ENCODE measurements at places on chromosomes 5 and 9.
A peak's percentile ranks its signal among the peaks of the same experiment; 100 is the strongest.

GRCh38 chr5:54087436-54087835 lies 222.9 kb downstream of the ARL15 start:
- DNase-seq: no peak

- DNase-seq: no peak
These were observed 28.2 kb upstream of the ORM1 start for GRCh38 chr9:114294664-114295063.

DNA sequence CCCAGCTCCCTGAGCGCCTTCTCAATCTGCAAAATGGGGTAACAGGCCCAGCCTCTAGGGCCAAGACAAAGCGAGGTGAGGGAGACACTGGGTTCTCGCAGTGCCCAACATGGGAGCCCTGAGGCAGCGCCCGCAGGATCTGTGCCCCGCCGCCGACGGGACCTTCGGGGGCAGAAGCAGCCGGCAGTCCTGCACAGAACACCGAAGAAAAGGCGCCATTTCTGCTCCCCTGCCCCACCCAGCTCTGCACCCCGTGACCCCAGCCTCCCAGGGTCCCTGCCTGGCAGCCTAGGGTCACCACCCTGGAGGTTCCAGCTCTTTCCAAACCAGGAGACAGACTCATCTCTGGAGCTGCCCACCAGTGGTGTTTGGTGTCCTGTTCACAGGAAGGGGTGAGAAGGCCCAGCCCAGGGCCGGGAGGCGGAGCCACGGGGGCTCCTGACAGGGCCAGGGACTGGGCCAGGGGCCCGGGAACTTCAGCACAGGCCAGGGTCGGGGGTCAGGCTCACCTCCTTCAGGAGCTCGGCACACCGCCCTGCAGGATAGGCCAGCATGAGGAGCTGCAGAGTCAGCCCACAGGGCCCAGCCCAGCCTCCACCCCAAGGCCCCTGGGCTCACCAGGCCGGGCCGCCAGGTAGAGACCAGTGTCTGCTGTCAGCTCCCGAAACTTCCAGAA lies 3.3 kb downstream of the LCN8 start:
- DNase-seq: no peak

GRCh38 chr5:120532835-120533234 lies 68.7 kb downstream of the PRR16 start:
- no peak for DNase-seq

DNA sequence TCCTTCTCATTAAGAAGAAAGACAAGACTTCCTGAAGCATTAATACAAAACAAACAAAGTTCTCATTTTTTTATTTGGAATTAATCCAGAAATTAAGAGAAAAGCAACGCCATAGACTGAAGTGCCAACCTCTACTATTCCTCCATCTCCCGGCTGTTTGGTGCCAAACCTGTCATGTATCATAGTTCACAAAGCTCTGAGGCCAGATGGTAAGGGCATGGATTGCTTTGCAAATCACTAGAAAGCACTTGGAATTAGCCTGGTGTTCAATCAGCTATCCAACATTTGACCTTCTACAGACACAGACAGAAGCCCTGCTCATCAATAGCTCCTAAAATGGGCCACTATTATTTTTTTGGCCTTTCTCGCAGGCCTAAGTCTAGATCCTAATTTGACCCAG lies 33.8 kb downstream of the HTR1A start:
- DNase-seq: no peak

- DNase-seq: no peak
These were observed 5.5 kb upstream of the STOML2 start for GRCh38 chr9:35108461-35108860.

GRCh38 chr5:68216245-68217046 lies 890 bp downstream of the PIK3R1 start:
- DNase-seq: no peak

DNA sequence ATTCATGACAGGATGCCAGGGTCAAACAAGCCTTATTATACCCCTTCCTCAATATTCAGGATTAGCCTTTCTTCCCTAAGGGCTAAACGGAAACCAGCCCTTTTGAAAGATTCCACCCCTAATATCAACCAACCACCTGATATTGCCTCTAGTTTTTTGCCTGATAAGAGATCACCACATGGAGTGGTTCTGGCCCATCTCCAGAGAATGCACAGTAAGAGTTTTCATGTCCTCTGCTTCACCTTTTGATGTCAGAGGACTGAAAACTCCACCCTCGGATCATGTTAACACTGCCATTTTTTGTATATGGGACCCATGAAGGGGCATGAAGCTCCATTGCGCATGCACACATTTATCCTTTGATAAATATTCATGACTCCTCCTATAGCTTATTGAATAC lies 5.8 kb upstream of the LNPEP start:
- no peak for DNase-seq

- DNase-seq: no peak
These were observed 38.5 kb downstream of the DDX31 start for GRCh38 chr9:132631280-132631679.

GRCh38 chr5:143393524-143393923 lies 10.0 kb downstream of the NR3C1 start:
- DNase-seq: no peak

DNA sequence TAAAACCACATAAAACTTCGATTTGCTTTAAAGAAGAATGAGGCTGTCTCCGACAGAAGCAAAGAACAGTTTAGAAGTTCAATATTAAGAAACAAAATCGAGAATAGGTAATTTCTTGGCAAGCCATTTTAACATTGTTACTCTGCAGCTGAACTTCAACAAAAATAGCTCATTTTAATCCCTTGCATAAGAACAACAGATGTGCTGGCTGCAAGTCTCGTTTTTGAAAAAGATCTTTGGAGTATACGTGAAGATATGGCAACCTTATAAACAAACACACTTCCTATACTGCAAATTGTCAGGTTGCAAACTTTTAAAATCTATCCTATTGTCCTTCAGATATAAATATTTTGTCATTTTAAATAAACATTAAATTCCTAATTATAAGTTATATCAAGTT lies 71.5 kb downstream of the FBN2 start:
- DNase-seq: no peak

DNA sequence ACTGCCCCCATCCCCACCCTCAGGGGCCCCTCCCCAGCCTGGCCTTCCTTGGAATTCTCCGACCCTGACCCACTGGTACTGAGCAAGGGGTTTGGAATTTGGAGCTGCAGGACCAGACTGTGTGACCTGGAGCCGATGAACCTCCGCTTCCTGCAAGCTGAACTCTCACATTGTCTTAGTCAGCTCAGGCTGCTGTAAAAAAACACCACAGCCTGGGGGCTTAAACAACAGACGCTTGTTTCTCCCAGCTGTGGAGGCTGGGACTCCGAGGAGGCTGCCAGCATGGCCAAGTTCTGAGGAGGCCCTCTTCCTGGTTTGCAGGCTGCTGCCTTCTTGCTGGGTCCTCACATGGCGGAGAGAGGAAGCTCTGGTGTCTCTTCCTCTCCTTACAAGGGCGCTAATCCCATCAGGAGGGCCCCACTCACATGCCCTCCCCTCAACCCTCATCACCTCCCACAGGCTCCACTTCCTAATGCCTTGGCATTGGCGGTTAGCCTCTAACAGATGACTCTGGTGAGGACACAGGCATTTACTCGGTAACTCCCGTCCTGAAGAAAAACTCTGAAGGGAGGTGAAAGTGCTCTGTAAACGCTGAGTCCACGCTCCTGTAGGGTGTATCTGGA lies 42.4 kb downstream of the C5orf15 start:
- DNase-seq: no peak

- DNase-seq: no peak
These were observed 2.9 kb downstream of the UNC13B start for GRCh38 chr9:35164711-35165110.

GRCh38 chr5:57221049-57221568 lies 47.2 kb downstream of the GPBP1 start:
- DNase-seq: peak; percentile 56

- no peak for DNase-seq
These were observed 12.5 kb downstream of the RFX3 start for GRCh38 chr9:3513265-3513818.

DNA sequence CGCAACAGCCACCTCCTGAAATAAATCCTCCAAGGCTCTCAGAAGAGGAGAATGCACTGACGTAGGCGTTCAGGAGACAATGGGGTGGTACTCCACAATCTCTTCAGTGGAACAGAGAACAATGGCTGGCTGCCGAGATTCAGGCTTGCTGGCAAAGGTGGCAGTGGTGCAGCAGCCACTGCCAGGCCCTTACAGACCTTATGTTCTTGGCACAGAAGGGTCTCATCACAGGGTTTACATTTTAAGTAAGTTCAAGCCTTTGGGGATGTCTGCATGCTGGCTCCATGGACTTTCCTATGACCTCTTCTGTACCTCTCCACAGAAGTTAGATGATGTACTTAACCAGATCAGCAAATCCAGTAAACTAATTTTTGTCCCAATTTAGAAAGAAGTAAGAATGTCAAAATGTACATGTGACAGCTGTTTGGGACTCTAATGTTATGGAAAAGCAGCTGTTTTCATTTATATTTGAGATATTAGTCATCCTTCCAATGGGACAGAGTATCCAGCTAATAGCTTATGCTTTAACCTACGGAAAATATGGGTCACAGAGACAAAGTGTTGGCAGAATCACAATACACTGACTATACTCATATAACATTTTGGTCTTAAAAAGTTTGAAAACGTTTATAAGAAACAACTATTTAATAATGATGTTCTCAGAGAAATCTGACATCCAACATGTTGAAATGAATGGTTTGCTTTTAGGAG lies 180.9 kb downstream of the MAPKAP1 start:
- DNase-seq: no peak

- DNase-seq: no peak
These were observed 608.7 kb upstream of the FAM174A start for GRCh38 chr5:99926463-99926862.

GRCh38 chr9:14308853-14309145 lies 5.1 kb downstream of the NFIB start:
- no peak for DNase-seq

- no peak for DNase-seq
These were observed 91.4 kb upstream of the IRX4 start for GRCh38 chr5:1974081-1974480.

GRCh38 chr9:129981180-129981907 lies 61.6 kb downstream of the FNBP1 start:
- no peak for DNase-seq

- no peak for DNase-seq
These were observed 1722.1 kb downstream of the MAT2B start for GRCh38 chr5:165227515-165227914.

GRCh38 chr9:21684831-21685362 lies 117.5 kb upstream of the MTAP start:
- DNase-seq: no peak

DNA sequence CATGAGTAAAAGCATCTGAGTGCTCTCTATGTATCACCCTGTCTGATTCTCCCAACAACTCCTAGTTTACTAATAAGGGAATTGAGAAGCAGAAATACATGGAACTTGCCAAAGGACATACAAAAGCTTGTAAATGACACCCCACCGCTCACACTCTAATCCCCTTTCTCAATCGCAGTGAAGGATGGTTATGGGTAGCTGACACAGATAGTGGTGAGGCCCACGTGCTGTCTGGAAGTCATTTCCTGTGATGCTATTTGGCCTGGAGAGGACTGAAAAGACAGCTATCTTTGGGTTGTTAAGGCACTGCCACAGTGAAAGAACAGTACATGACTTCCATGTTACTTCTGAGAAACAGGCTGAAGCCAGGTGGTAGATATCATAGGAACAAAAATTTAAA lies 117.0 kb downstream of the GLIS3 start:
- DNase-seq: no peak

GRCh38 chr5:33105521-33105941 lies 335.2 kb upstream of the TARS1 start:
- no peak for DNase-seq

DNA sequence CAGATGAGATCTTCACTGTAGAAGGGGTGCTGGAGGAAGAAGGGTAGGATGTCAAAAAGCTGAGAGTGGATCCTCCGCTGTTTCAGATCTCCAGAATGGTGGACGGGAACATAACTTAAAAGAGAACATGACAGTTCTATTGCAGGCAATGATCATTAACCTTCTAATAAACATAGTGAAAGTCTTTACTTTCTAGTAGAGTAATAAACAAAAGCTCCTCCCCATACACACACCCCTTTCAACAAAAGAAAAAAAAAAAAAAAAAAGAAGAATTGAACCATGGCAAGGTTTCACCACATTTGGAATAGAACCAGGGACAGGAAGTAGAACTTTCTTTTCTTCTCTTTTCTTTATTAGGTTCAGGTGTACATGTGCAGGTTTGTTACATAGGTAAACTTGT lies 768.1 kb upstream of the RIOK2 start:
- DNase-seq: no peak

GRCh38 chr9:123996731-123997421 lies 14.7 kb upstream of the LHX2 start:
- no peak for DNase-seq

DNA sequence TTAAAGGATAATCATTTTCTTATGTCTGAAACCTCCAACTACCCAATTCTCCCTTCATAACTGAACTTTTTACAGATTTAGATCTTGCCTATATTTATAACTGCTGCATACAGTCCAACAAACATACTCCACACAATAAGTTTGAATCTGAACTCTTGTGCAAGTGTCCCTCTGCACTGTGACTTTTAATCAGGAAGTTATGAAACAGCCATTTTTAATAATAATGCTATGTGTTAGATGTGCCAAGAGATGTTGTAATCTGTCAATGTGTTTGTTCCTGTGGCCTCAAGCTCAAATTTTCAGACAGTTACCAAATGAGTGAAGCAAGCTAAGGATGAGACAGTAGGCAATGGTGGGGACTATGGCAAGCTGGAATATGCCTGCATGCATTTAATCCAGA lies 57.6 kb upstream of the MTAP start:
- no peak for DNase-seq

DNA sequence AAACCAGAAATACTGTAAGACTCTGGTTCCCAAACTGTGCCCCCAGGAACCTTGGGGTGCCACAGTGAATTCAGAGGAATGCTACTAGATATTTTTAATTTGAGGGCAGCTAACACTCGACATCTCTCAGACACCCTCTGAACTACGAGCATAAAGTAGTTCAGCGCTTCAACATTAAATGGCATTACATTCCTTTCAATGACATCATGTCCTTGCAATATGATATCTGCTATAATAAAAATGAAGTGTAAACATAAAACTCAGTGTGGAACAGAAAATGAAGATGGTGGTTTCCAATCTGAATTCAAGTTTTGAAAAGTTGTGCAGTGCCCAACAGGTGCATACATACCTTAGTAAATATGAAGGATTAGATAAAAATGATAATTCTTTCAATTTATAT lies 116.1 kb downstream of the LPAR1 start:
- no peak for DNase-seq

DNA sequence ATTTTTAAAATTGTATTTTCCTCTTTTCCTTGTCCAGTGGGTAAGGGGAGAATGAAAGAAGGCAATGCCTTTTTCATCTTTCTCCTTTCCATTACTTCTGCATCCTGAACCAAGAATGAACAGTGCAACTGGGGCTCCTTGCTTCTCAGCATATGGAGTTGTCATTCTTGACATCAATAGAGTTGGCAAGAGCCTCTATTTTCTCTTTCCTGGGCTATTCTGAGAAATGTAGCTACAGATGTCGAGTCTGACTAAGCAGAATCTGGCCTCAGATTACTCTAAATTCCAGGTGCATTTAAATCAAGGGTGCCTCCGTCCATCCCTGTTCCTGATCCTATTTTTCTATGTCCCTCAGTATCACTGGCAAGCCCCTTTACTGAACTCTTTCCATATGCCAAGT lies 244.8 kb downstream of the GLIS3 start:
- DNase-seq: no peak

- no peak for DNase-seq
These were observed 1.6 kb upstream of the CD72 start for GRCh38 chr9:35619800-35620158.

Measured in SK-N-MC (cell line).